ENCODE measurements at places on chromosomes 6 and 20.

- DNase-seq, result peak; percentile 71
Observed at GRCh38 chr6:33700391-33701050, 11.0 kb downstream of the UQCC2 start.

GRCh38 chr6:40293460-40294185, 293.5 kb downstream of the LRFN2 start:
- DNase-seq, result no peak

GRCh38 chr6:124888581-124889371, 73.5 kb upstream of the RNF217 start:
- DNase-seq, result no peak

GRCh38 chr6:158908606-158909005, 89.4 kb upstream of the EZR start:
- DNase-seq, result no peak

- DNase-seq, result no peak
Observed at GRCh38 chr6:978937-979685, 286.2 kb upstream of the EXOC2 start.

GRCh38 chr20:34773726-34774125, 51.7 kb downstream of the NCOA6 start:
- no peak for DNase-seq

- DNase-seq, result no peak
Observed at GRCh38 chr6:75874224-75874623, 125.2 kb downstream of the MYO6 start.

GRCh38 chr20:51423290-51423667, 119.2 kb downstream of the NFATC2 start:
- peak; percentile 30 for DNase-seq

All from CD4-positive, alpha-beta memory T cell (primary cell).